ENCODE measurements at places on chromosomes 1 and 21. TPM values are rescaled to one million over a fixed set of nuclear protein-coding genes. Genes with fewer than 3 reads are reported as not detected.

DNA sequence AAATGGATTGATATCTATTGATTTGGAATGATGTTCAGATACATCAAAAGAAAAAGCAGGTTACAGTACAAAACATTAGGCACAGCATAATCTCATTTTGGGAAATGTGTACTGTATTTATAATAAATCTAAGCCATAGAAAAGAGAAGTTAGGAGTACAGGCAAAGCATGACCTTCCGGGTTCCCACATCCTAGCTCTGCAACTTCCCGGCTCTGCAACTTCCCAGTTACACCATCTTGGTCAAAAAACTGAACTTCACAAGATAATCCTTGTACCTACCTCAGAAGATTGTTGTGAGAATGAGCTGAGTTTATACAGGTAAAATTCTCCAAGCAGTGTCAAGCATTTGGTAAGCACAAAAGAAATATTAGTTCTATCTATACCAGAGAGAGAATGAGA, 21.7 kb upstream of the SLC44A3 start:
- no peak for DNase-seq
- no peaks in the 10 kb centered on the region for H3K27me3 ChIP-seq
- H3K4me1 ChIP-seq, result peaks cover 25% of the 10 kb centered on the region

DNA sequence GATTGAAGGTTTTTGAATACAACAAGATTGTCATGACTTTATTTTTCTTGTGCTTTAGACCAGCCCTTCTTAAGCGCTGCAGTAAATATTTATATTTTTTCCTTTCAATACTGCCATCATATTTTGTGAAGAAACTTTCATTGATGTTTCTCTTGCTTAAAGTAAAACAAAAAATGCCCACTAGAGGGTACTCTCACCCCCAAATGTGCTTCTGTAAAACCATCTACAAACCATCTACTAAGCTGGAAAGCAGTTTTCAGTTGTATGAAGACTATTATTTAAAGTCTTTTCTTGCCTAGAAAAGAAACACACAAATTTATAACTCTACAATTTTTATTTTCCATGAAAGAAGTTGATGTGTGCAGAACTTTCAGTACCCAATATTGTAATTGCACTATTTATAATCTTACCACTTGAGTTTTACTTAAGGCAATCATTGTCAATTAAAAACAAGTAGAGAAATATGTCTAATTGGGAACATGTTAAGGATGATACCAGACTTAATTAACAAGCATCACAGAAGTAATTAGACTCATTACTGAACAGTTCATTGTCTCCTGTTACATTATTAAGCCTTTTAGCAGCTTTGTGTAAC, 10.7 kb downstream of the LEPR start:
- DNase-seq, result peak; percentile 60
- no peaks in the 10 kb centered on the region for H3K27me3 ChIP-seq
- H3K4me3 ChIP-seq, result no peak overlapping the region
- no peak overlapping the region for H3K27ac ChIP-seq
- H3K36me3 ChIP-seq, result no peaks in the 10 kb centered on the region

The LGR6 gene
- total RNA-seq, result 0.32 TPM

The FBXO2 gene
- 122 TPM for total RNA-seq

The HSD3B2 gene
- 3.4 TPM for total RNA-seq

Measured in hepatocyte (in vitro differentiated cells).